Foreskin keratinocyte (primary cell): ENCODE measurements at places on chromosomes 1 and 21.

DNA sequence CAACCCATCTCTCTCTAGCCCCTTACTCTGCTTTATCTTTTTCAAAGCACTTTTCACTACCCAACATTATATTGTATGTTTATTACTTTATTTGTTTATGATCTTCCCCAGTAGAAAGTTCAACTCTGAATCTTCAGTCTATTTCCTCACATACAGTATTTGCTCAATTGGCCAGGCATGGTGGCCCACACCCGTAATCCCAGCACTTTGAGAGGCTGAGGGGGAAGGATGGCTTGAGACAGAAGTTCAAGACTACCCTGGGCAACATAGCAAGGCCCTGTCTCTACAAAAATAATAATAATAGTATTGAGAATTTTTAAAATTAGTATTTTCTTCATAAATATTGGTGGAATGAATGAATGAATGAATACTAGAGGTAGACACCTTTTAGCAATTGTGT is 1.2 kb downstream of the STPG1 start:
- no peak for DNase-seq

DNA sequence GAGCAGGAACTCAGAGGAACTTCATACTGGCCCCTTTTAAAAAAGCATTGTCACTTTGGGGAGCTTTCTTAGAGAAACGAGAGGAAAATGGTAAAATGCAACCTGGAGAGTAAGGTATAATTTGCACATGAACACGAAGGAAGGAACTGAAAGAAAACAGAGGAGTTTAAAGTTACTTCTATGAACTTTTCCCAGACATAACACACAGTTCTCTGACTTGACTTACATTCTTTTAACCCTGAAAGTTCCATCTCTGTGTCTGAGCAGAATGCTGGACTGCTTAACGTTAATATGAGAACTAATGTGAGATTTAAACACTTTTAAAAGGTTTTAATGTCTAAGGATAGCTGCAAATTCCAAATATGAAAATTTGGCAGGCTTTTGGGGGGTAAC is 102.3 kb downstream of the NFIA start:
- no peak for DNase-seq

DNA sequence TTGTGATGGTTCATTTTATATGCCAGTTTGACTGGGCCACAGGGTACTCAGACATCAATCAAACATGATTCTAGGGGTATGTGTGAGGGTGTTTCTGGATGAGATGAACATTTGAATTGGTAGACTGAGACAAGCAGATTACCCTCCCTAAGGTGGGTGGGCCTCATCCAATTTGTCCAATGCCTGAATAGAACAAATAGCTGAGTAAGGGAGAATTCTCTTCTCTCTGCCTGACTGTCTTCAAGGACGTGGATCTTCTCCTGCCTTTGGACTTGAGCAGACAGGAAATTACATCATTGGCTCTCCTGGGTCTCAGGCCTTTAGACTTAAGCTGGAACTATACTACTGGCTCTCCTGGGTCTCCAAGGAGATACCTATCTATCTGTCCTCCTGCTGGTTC is 64.4 kb downstream of the SUSD4 start:
- DNase-seq = no peak

GRCh38 chr1:48794816-48795215 is 18.1 kb upstream of the BEND5 start:
- peak; percentile 26 for DNase-seq

GRCh38 chr21:36750576-36750959 is 51.7 kb downstream of the SIM2 start:
- DNase-seq = no peak

DNA sequence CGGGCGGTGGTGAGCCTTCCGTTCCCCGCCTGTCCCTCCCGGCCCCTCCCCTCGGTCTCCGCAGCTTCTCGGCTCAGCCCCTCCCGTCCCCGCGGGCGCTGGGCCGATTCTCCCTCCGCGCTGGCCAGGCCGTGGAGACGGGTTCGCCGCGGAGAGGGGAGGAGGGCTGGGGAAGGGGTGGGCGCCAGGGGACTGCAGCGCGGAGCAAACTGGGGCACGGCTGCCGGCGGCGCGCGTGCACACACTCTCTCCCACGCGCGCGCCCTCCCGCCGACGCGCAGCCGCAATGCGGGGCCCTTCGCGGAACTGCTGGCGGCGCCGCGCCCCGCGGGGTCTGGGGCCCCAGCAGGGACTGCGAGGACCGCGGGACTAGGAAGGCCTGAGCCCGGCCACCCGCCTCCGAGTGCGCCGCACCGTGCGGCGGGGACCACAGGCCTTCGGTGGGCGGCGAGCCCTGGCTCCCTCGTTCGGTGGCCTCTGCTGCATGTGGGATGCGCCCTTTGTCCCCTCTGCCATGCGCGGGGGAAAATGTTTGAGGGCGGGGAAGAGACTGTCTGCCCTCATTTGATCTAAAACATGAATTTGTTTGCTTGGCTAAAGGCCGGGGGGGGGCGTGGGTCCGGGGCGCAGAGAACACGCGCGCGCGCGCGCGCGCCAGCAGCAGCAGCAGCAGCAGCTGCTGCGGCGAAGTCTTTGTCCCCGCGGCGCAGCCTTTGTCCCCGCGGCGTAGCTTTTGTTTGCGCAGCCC is 90.7 kb upstream of the VAMP3 start:
- no peak for DNase-seq

DNA sequence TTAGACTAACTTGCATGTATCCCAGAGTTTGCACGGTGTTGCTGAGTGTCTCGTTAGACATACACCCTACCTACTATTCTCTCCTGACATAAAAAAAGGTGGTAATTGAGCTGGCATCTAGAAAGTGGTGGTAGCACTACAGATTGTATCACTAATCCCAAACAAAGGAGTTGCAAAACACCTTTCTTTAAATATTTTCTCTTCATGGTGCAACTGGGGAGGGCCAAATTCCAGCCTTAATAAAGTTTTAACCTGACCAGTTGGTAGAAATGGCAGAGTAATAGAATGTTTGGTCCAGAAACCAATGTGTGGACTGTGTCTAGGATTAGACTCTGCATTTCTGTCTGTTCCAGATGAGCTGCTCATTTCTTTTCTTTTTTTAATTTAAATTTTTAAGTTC is 40.0 kb downstream of the NFIA start:
- DNase-seq = no peak

DNA sequence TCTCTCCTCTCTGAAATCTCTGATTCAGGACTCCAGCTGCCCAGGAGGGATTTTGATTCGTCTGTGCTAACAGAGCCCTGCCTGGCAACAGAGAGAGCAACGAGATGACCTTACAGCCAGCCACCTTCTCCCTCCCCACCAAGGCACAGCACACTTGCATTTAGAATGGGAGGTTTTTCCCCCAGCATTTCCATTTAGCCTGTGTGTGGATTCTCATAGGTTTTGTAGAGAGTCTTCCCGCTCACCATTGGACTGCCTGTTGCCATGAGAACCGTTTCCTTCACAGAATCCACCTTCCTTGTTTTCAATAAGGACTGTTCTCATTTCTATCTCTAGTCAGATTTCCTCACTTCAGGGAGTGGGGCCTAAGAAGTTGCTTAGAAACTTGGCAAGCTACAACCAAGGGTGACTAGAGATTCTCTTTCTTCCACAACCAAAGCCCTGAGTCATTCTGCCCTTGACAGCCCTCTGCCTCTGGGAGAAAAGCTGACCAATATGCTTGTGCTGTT is 5.8 kb upstream of the IKBKE start:
- DNase-seq = no peak

DNA sequence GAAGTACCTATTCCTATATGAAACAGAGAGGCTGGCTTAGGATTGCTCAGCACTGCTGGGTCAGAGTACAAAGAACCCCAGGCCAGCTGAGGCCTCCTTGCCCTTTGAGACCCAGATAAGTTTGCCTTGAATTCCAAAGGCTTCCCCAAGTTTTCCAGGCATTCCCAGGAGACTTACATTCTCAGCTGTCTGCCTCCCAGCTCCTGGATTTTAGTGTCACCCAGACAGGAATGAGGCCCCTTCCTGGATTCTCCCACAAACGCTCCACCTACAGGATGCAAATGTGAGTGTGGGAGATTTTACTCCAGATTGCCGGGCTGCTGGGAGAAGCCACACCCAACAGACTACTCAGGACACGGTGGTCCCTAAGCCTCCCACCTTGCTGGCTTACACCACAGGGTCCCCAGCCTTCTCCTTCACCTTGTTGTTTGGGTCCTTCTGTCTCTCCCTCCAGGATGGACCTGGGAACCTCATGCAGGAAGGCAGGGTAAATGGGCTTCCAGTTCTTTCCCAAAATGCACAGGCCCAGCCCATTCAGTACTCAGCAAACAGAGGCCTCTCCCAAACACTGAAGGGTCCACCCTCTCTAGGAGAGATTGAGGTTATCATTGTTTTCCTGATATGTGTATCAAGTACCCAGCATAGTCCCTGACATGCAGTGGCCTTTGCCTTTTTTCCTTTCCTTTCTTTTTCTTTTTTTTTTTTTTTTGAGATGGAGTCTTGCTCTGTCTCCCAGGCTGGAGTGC is 10.6 kb downstream of the RHBG start:
- DNase-seq = no peak

- no peak for DNase-seq
Observed at GRCh38 chr21:33314111-33314510, 10.7 kb upstream of the IFNAR1 start.

GRCh38 chr1:214584805-214585766 is 17.9 kb upstream of the CENPF start:
- DNase-seq = peak; percentile 74

- DNase-seq = no peak
Observed at GRCh38 chr1:97826820-97827219, 94.0 kb downstream of the DPYD start.

DNA sequence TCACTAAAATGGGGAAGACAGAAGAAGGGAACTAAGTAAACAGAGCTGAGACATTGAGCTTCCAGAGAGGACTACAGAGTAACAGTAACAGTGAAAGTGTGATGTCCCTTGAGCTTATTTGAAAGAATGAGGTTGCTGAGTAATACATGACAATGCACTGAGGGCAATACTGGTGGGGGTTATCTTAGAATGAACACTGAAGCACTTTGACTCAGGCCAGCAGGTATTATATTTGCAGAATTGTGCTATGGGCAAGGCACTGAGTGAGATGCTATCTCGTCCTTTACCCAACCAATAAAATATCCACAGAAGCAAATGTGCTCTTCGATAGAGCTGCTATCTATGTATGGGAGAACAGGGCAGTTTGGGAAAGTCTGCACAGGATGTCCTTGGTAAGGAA is 133.2 kb downstream of the DISP1 start:
- DNase-seq = no peak

DNA sequence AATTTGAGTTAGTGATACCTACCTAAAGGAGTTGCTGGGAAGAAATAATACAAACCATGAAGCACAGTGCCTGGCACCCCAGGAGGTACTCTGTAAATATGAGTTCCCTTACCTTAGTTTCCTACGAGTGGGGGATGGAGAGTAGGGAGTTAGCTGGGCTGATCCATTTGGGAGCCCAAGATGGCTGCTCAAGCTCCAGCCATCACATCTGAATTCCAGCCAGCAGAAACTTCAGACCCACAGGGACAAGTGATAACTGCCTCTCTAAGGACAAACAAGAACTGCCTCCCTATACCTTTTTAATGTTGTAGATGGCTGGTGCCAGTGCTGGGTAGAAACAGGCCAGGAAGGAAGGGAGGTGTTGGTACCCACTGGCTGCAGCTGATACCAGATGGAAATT is 22.7 kb downstream of the HTR6 start:
- DNase-seq = no peak

DNA sequence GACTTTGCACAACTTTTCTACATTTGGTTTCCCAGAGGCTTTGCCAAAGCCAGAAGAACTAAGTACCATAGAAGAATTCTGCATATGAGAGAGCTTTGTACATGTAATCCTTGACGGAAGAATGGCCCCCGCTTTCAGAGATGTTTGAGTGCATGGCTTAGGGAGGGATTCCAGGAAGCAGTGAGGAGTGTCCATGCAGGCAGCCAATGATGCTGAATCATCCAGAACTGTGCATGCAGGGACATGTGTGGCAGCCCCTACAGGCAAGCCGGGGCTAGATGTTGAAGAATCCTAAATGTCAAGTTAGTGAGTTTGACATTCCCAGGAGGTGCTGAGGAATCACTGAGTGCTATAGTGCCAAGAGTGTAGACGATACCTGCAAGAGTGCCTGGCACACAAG is 9.9 kb upstream of the HAO2 start:
- DNase-seq = peak; percentile 94

GRCh38 chr21:44303490-44303981 is 3.7 kb downstream of the PFKL start:
- DNase-seq = no peak

GRCh38 chr21:30434033-30434631 is 4.1 kb downstream of the KRTAP13-4 start:
- no peak for DNase-seq

- no peak for DNase-seq
Observed at GRCh38 chr1:6998267-6998666, 213.0 kb downstream of the CAMTA1 start.

DNA sequence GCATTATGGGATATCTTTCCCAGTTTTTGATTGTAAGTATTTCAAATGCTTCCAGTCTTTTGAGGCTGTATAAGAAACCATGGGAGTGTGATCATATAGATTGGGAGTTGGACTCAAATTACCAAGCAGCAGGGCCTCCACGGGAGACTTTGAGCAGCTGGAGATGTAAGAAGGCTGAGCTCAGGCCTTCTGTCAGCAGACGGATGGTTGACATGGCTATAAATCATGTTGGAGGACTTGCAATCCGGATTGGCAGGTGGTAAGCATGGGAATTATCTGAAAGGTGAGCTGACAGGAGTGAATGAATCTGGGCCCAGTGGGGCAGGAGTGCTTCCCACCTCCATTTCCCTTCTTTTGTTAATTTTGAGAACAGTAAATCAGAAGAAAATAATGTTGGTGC is 83.2 kb upstream of the PPM1J start:
- DNase-seq = no peak

GRCh38 chr1:47182676-47183235 is 7.1 kb downstream of the PDZK1IP1 start:
- no peak for DNase-seq

GRCh38 chr21:31594279-31594678 is 65.2 kb upstream of the SOD1 start:
- no peak for DNase-seq

GRCh38 chr1:211092955-211093354 is 41.0 kb downstream of the KCNH1 start:
- no peak for DNase-seq

- DNase-seq = no peak
Observed at GRCh38 chr1:99613716-99614115, 32.2 kb upstream of the PALMD start.

DNA sequence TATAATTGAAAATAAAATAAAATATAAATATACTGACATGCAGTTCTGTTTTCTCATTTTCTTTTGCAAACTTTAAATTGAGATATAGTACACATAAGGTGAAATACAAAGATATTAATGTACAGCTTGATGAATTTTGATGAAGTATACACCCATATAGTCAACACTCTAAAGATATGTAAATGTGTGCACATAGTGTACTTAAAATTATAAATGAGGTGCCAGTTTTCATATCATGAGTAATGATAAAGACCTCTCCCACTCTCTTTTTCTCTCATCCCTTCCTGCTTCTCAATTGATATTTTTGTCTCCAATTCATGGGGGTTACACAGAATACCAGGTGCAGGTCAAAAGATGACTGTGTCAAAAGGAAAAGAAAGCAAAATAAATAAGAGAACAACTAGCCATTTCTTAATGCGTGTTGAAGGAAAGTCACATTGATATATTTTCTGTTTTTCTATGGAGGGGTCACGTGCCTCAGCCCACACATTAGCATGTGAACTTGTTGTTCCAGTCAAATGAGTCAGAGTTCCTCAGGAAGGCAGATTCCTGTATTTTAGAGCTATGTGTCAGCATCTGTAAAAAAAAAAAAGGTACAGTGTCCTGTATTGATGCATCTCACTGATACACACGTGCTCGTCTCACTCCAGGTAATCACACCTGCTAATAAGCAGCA is 64.3 kb upstream of the HOOK1 start:
- DNase-seq = peak; percentile 88
